ENCODE measurements at places on chromosomes 13 and 19.

DNA sequence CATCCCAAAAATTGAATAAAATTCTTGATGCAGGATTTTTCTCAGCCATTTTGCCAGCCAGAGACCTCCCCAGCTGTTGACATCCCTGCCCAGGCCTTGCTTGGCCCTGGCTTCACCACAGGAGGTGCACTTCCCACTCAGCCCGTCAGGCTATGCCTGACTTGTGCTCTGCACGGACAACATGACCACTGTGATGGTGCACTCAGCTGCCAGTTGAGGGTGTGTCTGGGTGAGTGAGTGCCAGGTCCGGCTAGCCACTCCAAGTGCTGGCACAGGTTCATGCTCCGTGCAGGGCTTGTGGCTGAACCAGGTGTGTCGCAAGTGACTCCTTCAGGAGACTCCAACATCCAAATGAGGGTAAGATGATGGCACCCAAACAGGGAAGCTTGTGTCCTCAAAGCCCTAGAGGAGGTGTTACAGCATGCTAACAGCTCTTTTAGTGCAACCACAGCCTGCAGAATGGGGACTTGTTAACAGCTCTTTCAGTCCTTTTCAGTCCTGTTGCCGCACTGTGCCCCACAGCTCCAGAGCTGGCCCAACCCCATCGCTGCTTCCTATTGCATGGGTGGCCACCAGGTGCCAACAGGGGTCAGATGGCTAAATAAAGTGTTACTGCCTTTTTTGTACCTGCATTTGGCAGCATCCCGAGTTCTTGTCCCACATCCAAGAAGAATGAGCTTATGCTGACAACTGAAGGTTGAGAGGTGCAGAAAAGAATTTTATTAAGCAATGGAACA lies 380.7 kb downstream of the SLITRK5 start:
- DNase-seq = no peak

DNA sequence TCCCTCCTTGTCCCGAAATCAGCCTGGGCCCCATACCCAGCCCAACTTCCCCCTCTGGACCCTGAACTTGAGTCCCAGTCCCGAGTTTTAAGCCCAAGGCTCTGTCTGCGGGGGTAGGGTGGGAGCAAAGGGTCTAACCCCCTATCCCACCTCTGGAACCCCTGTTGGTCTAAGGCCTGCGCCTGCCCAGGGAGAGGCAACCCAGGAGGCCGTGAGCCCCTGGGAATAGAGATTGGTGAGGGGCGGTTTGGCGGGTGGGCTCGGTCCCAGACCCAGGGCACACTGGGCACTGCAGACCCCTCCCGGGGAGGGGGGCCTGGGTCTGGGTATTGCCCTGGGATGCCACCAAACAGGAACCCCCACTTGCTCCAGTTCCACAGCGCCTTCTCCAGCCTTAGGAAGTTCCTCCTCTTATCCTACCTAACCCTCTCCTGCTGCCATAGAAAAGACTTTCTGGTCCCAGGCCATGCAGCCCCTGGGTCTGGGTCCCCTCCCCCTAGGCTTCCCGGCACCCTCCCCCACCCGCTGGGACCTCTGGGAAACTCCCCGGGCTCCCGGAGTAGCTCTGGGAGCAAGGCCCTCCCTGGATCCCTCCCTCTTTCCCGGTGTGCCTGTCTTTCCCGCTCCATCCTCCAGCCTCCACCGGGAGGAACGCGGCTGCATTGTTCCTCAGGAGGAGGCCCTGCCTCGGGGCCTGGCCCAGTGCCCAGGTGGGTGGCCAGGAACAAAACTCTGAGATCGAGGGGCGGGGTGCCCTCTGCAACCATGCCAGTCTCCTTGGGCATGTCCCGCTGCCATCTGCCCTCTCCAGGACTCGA lies 33.6 kb upstream of the NANOS3 start:
- no peak for DNase-seq

GRCh38 chr19:8473648-8474476 lies 28.6 kb downstream of the PRAM1 start:
- no peak for DNase-seq

DNA sequence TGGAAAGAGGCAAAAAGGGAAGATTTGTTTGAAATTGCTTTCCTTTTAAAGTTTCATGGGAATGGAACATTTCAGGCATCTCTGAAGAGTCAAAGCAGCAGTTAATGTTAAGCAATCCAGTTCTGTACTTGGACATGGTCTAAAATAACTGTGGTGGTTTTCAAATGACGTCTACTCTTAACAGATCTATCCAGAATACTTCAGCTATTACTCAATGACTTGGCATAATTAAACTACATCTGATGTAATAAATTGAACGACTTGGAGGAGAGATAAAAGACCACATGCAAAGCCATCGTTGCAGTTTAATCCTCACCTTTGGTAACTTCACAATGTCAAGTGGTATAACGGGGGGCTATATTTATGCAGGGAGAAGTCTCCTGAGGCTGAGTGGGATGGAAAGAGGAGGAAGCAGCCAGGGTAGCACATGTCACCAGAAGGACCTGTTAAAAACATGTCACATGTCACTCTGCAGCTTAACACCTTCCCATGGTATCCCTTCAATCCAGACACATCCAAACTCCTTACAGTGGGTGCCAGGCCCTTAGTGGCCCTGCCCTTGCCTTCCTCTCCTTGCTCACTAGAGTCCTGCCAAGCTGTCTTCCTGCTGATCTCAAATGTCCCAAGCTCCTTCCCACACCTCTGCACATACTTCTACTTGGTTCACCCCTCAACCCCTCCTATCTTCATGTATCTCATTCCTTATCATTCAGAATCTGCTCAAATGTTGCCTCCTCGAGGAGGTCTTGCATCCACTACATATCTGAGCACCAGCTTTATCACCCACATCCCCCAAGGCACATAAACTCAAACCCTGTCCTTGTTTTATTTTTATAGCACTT lies 327.8 kb downstream of the SUCLA2 start:
- no peak for DNase-seq

GRCh38 chr13:75071796-75072195 lies 410.2 kb downstream of the TBC1D4 start:
- DNase-seq = no peak

GRCh38 chr13:56687131-56687530 lies 453.6 kb upstream of the PRR20A start:
- no peak for DNase-seq

DNA sequence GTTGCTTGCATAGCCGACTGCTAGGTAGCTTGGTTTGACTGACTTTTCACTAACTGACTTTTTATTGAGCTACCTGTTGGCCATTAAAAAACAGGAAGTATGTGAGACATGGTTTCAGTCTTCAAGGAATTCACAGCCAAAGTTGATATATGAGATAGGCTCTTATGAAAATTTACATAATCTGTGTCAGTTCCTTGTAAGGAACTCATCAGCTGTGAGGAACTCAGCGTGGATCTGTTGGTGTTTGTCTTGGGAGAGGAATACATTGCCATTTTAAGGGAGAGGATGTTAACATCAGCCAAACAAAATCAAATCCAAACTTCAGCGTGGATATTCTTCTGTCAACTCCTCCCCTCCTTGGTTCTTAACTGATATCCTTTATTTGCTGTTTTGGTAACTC lies 2.0 kb downstream of the RNF113B start:
- no peak for DNase-seq

DNA sequence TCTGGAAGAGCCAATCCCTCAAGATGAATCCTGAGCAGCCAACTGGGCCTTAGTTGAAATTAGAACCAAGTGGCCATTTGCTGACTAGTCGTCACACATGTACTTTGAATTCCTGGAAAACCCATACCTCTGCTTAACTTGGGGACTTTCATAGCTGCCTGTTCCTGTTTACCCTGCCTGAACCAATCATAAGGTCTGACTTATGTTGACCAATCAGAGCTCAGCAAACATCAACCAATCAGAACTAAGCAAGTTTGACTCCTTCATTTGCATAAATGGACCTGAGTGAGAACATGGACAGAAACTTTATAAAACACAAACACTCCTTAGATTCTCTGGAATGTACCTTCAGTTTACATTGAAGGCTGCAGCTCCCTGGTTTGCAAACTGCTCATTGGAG lies 50.8 kb downstream of the LATS2 start:
- DNase-seq = no peak

- no peak for DNase-seq
Measured at GRCh38 chr19:5941673-5942072, 27.6 kb downstream of the CAPS start.

GRCh38 chr13:113449693-113450347 lies 3.5 kb downstream of the ADPRHL1 start:
- no peak for DNase-seq

GRCh38 chr19:42409477-42409876 lies 17.7 kb downstream of the LIPE start:
- no peak for DNase-seq

DNA sequence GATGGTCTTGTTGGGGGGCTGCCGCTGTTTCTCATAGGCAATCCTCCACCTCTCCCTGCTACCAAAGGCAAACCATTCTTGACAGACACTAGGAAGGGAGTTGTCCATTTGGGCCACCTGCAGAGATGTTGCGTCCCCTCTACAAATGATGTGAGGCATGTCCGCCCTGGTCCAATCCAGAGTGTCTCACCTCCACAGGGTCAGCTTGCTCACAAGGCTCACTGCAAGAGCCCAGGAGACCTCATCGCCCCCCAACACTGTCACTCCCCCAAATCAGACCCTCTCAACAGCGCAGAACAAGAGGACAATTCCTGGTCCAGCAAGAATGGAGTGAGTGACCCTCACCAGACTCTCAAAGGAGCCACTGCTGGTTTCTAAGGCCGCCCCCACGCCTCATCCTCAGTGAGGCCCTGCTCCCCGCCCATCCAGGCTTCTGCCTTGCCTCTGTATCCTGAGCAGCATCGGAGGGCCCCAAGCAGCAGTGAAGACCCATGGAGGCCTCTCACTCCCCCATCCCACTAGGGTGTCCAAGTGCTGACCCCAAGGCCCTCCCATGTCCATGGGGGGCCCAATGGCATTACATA lies 6.5 kb downstream of the HNRNPL start:
- DNase-seq = no peak

GRCh38 chr13:114131583-114132418 lies 622 bp downstream of the RASA3 start:
- DNase-seq = no peak

DNA sequence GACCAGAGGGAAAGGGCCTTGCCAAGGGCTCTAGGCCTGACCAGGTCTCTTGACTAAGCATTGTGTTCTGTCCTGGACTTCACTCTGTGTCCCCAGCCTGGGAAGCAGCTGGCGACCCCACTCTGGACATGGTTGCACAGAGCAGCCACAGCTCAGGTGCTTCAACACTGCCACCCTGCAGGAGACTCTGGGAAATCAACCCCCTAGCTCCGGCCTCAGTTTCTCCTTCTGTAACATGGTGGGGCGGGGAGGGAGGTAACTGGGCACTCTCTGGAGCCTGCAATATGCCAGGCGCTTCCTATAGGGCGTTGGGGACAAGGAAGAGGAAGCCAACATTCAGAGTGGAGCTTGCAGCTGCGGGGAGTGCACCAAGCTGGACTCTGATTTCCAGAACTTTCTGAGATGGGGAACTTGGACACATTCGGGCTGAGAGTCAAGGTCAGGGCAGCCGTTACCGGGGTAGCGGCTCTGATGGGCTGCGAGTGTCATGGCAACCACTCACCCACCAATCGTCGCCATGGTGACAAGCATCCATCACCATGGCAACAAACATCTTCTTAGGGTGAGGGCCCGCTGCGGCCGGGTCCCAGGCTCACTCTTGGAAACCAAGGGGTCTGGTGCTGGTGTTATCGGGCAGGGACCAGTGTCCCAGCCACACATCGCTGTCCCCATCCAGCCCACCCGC lies 12.8 kb downstream of the F2RL3 start:
- DNase-seq = no peak

- no peak for DNase-seq
Measured at GRCh38 chr13:59312776-59313175, 851.0 kb downstream of the DIAPH3 start.

GRCh38 chr13:26821672-26822071 lies 61.1 kb upstream of the GPR12 start:
- no peak for DNase-seq

- no peak for DNase-seq
Measured at GRCh38 chr19:18741124-18742121, 49.7 kb downstream of the COMP start.
